NCI-H2029 treated with DMSO at 0.1 percent for 48 hours (cell line): ENCODE measurements at places on chromosomes 5 and 9.

GRCh38 chr5:69341520-69342161 lies 9.0 kb upstream of the CCDC125 start:
- no peak for DNase-seq

DNA sequence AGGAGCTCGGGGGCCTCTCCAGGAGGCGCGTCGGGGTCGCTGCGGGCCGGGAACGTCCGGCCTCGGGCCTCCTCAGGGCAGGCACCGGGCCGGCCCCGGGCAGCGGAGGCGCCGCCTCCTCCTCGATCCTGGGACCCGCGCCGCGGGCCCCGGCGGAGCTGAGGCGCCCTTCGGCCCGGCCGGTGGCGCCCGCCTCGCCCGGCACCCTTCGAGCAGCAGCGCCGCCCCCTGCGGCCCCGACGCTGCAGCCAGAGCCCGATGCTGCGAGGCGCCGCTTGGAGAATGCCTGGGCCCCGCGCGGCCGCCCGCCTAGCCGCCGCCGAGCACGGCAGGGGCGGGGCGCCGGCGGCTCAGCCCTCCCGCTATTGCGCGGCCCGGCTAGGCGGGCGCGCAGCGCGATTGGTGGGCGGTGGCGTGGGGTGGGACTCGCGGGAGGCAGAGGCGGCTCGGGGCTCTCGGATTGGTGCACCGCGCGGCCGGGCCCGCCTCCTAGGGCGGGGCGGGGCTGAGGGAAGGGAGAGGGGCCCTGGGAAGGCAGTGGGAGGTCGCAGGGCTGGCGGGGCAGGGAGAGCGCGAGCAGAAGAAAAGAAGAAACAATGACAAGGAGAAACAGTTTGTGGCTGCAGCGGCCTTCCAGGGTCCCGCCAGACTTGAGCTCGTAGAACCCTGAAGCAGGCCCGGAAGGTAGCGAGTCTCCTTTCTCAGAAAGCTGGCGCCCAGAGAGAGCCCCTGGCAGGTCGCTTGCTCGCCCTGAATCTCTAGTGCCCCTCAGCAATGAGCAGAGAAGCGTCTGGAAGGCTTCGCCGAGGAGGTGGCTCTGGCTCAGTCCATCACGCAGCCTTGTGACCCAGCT lies at the start of gene EEIG1:
TSS of gene EEIG1 (minus strand) at position 284 of the 853 bp plus-strand sequence. CDS start 852 bp downstream, outside the sequence.
- peak; percentile 66 for DNase-seq

DNA sequence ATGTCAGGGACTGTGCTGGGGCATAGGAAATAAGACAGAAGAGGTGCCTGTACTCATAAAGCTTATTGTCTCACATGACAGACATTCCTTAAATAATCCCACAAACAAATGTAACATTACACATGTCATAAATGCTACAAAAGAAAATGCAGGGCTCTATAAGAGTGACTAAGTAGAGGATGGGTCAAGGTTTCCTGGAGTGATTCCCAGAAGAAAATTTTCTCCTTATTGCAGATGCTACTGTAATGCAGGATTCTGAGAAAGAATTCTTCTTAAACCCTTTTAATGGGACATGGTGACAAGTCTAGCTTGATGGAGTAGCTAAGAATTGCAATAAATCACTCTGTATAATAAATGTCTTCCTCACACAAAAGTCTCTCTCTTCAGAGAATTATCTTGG lies 55.7 kb downstream of the SH3TC2 start:
- DNase-seq, result no peak

- DNase-seq, result no peak
Measured at GRCh38 chr5:109511980-109512734, 102.4 kb upstream of the PJA2 start.

- no peak for DNase-seq
Measured at GRCh38 chr5:97121848-97122247, 20.6 kb downstream of the LIX1 start.

GRCh38 chr5:35954175-35954574 lies 15.8 kb upstream of the CAPSL start:
- DNase-seq, result no peak

GRCh38 chr5:179226696-179227095 lies 118.6 kb downstream of the ADAMTS2 start:
- no peak for DNase-seq

GRCh38 chr9:88953381-88954029 lies 37.8 kb upstream of the S1PR3 start:
- no peak for DNase-seq

DNA sequence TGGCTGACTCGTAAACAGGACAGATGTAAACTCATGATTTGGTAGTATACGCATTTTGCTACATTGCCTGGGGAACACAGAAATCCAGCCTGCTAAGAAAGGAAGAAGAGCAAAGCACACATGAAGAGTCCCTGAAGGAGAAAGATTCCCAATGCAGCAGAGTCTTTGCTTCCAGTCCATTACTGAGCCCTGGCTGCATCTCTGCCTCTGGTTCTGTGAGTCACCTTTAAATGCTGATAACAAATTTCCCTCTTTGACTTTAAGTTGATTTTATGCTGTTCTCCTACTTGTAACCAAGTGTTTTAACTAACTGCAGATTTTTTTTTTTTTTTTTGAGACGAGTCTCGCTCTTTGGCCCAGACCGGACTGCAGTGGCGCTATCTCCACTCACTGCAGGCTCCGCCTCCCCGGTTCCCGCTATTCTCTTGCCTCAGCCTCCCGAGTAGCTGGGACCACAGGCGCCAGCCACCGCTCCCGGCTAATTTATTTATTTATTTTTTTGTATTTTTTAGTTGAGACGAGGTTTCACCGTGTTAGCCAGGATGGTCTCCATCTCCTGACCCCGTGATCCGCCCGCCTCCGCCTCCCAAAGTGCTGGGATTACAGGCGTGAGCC lies 8.5 kb upstream of the PRXL2C start:
- DNase-seq, result no peak

GRCh38 chr9:2800394-2801179 lies 43.3 kb downstream of the PUM3 start:
- no peak for DNase-seq

DNA sequence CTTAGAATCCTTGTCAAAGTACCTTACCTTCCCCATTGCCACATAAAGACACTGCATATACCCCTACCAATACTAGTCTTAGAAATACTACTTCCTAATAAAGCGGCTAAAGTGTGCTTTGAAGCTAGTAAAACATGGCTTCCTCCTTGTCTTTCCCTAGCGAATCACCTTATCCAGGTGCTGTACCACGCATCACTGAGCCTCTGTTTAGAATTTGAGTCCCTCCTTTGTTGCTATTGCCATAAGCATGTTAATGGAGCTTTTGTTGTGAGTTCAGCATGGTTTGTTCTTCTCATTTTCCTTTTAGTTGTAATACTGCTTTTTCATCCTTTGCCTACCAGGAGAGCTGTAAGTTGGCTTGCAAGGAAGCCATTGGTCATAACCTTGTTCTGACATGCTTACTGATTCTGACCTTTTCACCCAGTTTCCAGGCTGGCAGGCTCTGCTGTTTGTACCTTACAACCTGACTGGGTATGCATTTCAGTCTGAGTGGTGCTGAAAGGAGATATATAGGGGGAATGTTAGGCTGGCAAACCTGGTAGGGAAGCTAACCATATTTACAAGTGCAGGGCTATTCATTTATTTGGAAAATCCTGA lies 49.8 kb downstream of the LMNB1 start:
- DNase-seq, result no peak

DNA sequence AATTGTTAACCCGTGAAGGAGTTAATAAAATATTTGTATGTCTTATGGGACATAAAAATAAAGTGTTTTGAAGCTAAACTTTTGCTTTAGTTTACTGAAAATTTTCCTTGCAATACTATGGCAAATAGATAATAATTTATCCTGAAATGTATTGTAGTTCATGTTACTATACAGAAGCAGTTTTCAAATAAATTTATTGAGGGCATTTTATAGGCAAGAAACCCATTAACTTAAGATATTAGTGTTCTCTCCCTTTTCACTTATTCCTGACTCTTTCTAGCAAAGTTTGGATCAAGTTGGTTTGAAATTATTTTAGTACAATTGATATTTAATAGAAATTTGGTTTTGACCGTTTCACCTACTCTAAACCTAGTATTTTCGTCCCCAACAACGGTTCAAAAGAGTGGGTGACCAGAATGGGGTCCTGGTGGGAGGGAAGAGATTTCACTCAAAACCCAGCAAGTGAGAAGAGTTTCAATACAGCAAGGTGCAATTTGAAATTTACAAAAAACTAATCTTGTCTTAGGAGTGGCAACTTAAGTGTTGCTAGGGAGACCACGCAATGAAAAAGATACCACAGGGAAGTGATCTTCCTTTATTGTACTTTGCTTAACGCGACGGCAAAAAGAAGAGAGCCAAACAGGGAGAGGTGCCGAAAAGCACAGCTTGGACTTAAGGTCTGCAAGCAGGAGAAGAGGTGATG lies 28.4 kb downstream of the NR2F1 start:
- DNase-seq, result no peak

GRCh38 chr9:122143876-122144405 lies 15.6 kb downstream of the NDUFA8 start:
- no peak for DNase-seq

GRCh38 chr5:92544596-92544995 lies 1036.4 kb downstream of the NR2F1-AS1 start:
- no peak for DNase-seq

DNA sequence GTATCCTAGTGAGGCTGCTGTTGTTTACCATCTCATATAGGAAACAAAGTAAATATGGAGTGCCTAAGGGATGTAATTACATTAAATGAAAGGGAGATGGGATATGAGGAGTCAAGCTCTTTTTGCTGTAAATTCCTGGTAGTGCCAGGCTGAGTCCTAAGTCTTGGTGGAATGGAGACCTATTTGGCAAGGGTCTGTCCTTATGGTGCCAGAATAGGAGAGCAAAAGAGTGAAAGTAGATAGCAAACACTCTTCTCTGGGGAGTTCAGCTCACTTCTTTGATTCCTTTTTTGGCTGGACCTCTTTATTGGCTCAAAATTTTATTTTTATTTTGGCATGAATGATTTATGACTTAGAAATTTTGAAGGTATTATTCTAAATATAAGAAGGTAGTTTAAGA lies 380.8 kb downstream of the TMEM232 start:
- no peak for DNase-seq

DNA sequence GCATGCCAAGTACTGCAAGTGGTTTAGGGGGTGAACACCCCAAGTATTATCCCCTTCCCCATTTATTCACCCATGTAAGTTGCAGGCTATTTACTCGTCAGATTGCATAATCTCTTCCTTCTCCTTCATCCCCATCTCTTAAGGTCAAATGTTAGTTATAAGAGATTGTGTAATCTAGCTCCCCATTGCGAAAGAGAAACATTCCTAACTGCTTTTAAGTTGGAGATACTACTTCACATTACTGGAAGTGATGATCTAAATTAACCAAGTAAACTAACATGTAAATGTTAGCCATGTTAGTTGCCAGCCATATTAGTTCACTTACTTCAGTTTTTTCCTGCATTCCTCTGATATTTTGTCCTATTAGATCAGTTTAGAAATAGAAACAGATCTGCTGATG lies 262.3 kb downstream of the TAF11L14 start:
- no peak for DNase-seq

DNA sequence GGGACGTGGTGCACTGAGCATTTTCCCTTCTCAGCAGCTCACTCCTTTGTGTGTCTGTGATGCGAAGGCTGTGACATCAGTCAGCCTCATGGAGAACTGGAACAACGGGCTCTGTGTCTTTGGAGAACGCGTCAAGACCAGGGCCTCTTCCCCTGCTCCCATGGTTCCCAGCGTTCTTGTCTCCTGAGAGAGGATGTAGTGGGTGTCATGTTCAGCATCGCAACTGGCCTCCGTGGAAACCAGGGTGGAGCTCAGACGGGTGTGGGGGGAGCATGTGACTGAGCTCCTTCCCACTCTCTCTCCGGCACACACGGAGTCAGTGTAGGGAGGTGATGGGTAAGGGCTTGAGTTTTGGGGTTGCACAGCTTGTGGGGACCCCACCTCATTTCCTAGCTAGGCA lies 59.7 kb downstream of the TENT4A start:
- DNase-seq, result peak; percentile 58

- no peak for DNase-seq
Measured at GRCh38 chr9:36842560-36843530, 191.2 kb downstream of the PAX5 start.

DNA sequence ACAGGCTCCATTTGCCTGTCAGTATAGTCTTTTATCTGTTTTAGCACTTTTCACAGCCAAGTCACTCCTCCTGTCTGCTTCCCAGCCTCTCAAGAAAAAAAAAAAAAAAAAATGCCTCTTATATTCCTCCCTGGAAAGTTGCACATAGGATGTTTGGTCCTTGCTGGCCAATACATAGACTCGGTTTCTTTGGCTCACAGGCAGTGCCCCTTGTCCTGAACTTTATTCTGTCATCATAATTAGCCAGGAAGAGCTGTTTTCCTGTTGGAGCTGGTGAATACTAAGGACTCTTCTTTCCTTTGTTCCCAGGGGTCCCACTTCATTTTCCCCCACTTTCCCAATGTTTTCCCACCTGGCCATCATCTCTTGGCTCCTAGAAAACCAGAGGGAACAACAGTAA lies 191.2 kb downstream of the NR3C1 start:
- DNase-seq, result no peak

DNA sequence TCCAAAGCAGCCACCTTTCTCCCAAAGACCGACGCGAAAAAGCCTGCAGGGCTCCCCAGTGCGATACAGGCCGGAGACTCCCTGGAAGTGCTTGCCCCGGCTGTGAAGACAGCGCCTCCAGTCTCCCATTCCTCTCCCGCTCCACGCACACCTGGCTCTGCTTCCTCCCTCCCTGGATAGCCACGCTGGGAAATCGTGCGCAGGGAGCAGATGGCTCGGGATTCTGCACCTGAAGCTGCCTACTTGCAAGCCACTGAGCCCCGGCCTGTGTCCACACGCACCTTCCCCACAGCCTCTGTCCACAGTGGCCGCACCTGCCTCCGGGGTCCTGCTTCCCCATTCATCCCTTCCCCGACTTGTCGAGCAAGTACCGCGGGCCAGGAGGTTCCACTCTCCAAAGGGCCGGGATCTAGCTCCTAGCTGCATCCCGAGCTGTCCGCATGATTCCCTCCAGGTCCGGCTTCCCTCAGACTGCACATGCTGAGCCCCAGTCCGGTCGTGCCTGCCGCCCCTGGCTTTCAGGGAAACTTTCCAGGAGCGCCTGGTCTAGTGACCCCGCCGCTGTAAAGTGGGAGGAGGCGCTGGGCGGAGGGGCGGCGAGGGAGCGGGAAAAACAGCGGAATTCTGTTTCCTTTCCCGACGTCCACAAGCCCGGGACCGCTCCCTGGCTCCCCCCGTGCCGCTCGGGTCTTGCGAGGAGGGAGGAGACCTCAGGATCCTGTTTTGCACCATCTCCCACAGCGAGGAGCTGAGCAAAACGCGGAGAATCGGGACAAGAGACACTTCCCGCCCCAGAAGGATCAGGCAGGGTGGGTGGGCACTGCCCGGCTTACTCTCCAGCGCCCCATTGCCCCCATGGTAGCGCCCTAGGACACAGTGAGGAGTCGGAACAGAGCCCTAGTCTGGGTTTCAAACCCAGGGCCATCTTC lies 2.0 kb downstream of the SEMA6A start:
- DNase-seq, result no peak
